Kidney glomerular epithelial cell (primary cell): ENCODE measurements at places on chromosomes 12 and 14.

- DNase-seq = no peak
Measured at GRCh38 chr12:118841588-118841987, 139.8 kb upstream of the SRRM4 start.

DNA sequence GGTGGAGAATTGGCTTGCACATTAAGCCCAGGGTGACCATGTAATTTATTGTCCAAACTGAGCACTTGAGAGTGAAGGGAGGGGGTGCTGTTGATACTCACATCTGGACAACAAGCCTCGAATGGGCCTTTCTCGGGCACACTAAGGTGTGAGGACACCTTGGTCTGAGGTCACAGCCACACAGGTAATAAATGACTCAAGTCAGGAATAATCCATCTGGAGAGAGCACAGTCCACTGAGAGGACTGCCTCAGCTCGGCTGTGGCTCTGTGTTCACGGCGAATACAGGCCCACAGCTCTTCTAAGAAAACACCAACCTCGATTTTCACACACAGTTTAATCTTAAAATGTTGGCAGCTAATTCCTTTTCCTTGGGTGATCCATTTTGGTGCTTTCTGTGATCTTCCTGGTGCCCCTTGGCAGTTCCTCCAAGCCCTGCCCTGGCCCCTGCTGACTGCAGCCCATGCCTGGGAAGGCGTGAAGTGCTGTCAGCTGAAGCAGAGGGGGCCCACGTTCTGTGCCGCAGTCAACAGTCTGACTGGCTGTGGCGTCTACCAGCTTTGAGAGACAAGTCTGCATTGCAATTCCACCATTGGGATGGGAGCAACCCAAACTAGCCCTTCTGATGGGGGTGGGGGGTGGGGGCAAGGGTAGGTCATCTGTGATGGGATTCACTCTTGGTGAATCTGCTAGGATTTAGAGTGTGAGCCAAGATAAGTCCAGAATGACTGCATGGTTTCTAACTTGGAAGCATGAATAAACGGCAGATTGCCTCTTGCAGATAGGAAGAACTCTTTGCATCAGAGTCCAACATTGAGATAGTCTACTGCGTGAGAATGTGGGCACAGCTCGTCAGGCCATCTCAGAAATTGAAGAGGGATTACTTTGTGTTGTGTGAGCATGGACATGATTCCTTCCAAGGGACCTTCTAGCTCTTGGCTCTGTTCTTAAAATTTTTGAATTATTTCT is 42.8 kb downstream of the ZNF664 start:
- no peak for DNase-seq

DNA sequence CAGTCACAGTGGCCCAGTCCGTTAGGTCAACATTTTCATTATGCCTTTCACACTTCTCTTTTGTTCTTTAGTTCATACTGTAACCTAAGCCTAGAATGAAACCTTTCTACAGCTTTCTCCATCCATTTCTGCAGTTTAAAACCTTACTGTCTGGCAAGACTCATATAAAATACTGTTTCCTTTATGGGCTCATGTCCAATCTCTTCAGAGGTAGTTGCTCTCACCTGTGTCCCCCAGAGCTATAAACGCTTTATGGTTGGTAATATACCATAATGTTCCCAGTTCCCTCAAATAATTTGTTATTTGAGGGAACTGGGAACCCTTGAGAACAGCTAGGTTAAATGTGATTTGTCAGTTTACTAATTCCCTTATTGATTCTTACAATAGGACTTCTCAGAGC is 83.0 kb downstream of the SRGAP1 start:
- DNase-seq = no peak

GRCh38 chr14:75977582-75977943 is 4.2 kb downstream of the TGFB3 start:
- DNase-seq = no peak

DNA sequence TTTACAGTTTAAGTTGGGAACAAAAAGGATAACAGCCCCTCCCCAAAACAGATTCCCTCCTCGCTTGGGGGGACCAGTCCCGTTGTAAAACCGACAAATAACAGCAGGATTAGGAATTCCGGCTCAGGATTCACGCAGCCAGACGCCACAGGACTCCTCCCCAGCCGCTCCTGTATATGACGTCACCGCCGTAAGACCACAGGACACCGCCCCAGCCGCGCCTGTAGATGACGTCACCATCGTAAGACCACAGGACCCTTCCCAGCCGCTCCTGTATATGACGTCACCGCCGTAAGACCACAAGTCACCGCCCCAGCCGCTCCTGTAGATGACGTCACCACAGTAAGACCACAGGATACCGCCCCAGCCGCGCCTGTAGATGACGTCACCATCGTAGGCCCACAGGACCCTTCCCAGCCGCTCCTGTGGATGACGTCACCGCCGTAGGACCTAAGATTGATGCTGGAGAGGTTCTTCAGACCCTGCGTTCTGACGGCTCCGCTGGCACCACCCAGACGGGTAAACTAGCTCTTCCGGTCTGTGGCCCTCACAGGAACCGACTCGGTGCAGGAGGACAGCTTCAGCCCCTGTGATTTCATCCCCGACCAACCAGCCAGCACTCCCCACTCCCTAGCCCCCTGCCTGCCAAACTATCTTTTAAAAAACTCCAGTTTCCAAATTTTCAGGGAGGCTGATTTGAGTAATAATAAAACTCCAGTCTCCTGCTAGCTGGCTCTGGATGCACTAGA is 43.9 kb upstream of the FBRSL1 start:
- no peak for DNase-seq

GRCh38 chr12:54497883-54498282 is 331 bp downstream of the NCKAP1L start:
- DNase-seq = no peak

GRCh38 chr12:121784460-121784859 is 9.0 kb downstream of the RHOF start:
- DNase-seq = peak; percentile 91

- DNase-seq = no peak
Measured at GRCh38 chr14:97319691-97320090, 522.5 kb downstream of the VRK1 start.

DNA sequence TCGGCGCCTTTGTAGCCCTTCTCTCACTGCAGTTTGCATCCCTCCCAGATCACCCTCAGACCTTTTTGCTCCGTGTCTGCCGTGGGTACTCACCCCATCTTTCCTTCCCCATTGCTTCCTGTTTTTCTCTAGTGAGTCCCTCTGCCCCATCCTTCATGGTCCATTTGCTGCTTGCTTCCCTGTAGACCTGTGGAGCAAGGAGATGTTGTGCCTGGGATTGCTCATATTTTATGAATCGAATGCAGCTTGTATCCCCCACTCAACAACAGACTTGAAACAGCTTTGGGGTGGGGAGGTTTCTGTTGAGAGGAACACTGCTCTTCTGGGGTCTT is 661 bp downstream of the DENR start:
- no peak for DNase-seq

DNA sequence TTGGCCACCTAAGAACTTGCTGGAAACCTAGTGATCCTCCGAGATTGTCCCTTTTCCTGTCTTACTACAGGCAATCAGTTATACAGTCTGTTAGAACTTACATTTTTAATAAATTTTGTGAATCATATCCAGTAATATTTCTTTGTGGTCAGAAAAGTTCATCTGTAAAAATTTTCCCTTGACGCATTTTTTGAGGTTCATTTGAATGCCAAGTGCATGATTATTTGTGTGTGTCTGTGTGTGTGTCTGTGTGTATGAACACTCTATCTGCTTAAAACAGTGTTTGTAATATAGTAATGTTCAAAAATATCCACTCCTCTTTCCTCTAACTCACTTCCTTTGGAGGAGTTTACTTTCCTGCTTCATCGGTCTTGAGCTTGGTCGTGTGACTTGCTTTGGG is 468.7 kb upstream of the FLRT2 start:
- no peak for DNase-seq

DNA sequence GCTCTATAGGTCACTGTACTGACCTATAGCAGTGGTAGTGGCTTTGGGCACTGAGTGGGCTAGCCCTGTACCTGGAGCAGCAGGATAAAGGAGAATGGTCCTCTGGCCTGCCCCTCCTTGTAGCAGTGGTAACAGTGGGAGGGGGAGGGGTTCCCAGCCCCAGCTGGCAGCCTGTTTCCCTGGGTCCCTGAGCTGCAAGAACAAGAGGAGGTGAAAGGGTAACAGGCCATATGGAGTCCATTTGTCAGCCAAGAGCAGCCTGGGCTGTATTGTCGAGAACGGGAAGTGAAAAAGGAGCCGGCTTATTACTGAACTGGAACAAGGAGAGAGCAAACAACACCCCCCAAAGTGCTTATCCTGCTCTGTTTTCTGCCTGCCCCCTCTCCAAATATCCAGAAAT is 73.8 kb upstream of the SRSF5 start:
- DNase-seq = no peak

GRCh38 chr14:73238941-73239340 is 1.6 kb downstream of the PAPLN start:
- DNase-seq = no peak

GRCh38 chr12:99281277-99281676 is 366.3 kb upstream of the GARIN6 start:
- no peak for DNase-seq

GRCh38 chr14:64501411-64502171 is 2.0 kb downstream of the ZBTB25 start:
- peak; percentile 64 for DNase-seq

- no peak for DNase-seq
Measured at GRCh38 chr12:16833376-16834015, 227.5 kb upstream of the LMO3 start.

DNA sequence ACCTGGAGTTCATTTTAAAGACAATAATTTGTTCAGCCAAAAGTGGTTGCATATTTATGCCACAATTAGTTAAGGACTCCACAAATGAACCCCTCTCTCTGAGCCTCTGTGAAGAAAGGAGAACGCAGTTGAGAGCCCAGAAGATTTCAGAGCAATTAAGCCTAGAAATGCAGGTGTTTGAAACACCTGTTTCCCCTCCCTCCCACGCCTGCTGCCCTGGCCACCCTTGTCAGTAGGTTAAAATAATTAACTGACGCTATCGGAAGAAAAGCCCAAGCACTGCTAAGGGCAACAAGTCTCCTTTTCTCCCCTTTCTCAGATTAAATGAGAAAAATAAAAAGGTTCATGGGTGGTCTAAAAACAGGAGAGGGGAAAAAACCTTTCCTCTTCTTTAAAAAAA is 99.2 kb downstream of the PPM1A start:
- DNase-seq = no peak

DNA sequence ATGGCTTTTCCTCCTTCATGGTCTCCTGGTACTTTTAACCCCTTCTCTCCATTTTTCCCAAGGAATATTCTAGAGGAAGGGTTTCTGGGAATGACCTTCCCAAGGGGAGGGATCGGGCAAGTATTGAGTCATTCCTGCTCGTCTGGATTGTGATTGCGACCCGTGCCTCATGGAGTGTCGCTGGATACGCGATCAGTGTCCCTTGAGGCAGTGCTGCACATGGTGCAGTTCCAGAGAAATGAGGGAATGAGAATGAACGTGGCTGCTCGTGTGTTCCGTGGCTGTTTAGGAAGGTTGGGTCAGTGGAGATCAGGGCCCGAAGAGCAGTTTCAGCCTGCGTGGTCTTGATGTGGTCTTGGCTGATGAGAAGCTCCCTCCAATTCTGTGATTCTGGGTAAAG is 234.4 kb downstream of the CACNA1C start:
- no peak for DNase-seq

DNA sequence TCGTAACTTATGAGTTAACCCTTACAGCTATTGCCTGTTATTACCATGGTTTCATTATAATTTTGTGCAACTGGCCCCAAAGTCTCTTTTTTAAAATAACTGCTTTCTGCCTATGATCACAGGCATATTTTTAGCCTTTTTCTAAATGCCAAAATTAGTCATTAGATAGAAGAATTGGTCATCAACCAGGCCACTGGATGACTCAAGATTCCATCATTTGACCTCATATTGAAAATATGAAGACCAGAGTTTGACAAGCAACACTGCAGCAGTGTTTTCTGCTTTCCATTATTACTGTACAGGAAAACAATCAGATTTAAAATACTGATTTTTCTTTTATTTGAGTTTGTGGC is 54.7 kb upstream of the OTOGL start:
- DNase-seq = peak; percentile 80

DNA sequence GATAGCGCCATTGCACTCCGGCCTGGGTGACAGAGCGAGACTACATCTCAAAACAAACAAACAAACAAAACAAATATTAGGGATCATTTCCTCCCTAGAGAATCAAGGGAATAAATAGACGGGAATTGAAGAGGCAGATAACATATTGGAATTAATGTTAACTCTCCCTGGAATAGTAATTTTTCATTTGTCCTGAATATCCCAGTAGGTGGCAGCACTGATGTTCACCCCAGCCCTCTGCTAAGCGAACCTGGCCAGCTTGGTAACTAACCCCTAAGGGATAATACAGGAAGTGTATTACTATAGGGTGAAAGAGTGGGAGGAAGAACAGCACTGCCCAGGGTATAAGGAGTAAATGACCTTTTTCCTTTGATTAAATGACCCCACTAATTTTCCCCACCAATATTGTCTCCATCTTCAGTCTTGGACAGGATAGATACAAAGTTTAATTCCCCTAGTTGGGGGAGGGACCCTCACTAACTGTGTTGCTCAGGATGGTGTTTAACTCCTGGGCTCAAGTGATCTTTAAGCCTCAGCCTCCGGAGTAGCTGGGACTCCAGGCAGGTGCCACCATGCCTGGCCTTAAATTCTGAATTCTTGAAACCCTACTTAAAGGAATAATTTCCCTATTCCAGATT is 40.5 kb downstream of the SLC2A14 start:
- DNase-seq = no peak

- peak; percentile 61 for DNase-seq
Measured at GRCh38 chr14:102323102-102323501, 3.6 kb downstream of the ZNF839 start.

DNA sequence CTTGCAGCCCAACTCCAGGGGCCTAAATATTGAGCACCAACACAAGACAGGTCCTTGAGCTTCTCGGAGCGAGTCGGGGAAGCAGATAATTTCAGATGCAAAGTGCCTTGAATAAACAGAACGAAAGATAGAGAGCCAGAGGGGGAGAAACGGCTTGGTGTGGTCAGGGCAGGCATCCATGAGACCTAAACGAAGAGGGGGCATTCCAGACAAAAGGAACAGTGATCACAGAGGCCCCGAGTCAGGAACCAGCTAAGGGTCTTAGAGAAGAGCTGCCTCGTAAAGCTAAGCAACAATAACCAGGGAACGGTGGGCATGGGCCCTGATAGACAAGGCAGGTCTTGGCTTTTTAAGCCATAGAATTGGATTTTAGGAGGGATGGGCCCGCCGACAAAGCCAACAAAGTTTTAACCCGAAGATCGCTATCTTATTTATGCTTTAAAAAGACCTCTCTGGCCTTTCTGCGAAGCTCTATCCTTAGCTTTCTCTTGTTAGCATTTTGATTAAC is 421 bp upstream of the ACADS start:
- DNase-seq = no peak

- no peak for DNase-seq
Measured at GRCh38 chr12:49451468-49452259, 84.4 kb downstream of the SPATS2 start.

GRCh38 chr12:7344833-7345606 is 41.1 kb downstream of the ACSM4 start:
- no peak for DNase-seq

DNA sequence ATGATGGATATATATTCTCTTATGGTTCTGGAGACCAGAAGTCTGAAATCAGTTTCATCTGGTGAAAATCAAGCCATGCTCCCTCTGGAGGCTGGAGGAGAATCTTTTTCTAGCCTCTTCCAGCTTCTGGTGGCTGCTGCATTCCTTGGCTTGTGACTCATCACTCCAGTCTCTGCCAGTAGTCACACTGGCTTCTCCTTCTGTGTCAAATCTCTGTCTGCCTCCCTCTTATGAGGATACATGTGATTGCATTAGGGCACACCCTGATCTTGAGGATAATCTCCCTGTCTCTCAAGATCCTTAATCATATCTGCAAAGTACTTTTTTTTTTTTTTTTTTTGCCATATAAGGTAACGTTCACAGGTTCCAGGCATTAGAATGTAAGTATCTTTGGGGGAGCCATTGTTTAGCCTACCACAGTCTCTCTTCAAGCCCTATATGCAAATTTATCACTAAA is 17.7 kb downstream of the DNAL1 start:
- peak; percentile 91 for DNase-seq
